MM.1S (cell line): ENCODE measurements at places on chromosomes 12 and 14.

DNA sequence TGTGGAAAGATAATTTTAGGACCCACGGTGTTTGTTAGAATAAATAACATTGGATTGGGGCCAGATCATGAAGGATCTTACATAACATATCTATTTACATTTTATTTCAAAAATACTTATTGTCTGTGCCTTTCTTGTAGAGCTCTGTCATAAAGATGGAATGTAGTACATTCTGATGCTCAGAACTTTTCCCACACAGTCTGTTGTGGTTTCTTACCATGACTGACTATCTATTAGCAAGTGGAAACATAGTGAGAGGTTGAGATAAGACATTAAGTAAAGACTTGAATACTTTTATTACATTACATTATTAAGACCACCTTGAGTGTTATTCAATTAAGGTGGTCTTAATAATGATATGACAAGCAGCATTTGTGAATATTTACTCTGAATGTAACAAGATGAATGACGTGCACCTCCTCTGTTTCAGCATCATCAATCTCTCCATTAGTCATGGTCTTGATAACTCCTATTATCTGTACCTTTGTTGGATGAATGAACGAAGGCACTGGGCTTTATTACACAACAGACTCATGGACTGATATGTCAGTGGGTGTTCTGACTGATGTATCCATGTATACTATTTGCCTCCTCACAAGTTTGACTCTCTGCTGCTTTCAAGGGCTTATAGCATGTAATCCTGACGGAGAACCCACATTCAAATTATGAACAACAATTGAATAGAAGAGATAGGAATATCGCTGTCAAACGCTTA, 883.0 kb upstream of the FLRT2 start:
- DNase-seq, result no peak

GRCh38 chr14:90281261-90281660, 24.9 kb downstream of the PSMC1 start:
- DNase-seq, result no peak

GRCh38 chr12:107152315-107152714, 59.0 kb upstream of the CRY1 start:
- DNase-seq, result no peak

- no peak for DNase-seq
These were observed 29.3 kb upstream of the BATF start for GRCh38 chr14:75492832-75493591.

- DNase-seq, result no peak
These were observed 41.1 kb downstream of the YAF2 start for GRCh38 chr12:42196723-42197603.
